ENCODE measurements at places on chromosomes 2 and 18. TPM values are rescaled to one million over a fixed set of nuclear protein-coding genes. Genes with fewer than 3 reads are reported as not detected.
A peak's percentile ranks its signal among the peaks of the same experiment; 100 is the strongest.

GRCh38 chr2:46441838-46442712 lies 37.3 kb upstream of the TMEM247 start:
- no peak for DNase-seq

GRCh38 chr2:100140582-100140981 lies 1.8 kb downstream of the AFF3 start:
- DNase-seq, result no peak

GRCh38 chr2:230877116-230877758 lies 12.5 kb downstream of the ITM2C start:
- DNase-seq, result no peak

DNA sequence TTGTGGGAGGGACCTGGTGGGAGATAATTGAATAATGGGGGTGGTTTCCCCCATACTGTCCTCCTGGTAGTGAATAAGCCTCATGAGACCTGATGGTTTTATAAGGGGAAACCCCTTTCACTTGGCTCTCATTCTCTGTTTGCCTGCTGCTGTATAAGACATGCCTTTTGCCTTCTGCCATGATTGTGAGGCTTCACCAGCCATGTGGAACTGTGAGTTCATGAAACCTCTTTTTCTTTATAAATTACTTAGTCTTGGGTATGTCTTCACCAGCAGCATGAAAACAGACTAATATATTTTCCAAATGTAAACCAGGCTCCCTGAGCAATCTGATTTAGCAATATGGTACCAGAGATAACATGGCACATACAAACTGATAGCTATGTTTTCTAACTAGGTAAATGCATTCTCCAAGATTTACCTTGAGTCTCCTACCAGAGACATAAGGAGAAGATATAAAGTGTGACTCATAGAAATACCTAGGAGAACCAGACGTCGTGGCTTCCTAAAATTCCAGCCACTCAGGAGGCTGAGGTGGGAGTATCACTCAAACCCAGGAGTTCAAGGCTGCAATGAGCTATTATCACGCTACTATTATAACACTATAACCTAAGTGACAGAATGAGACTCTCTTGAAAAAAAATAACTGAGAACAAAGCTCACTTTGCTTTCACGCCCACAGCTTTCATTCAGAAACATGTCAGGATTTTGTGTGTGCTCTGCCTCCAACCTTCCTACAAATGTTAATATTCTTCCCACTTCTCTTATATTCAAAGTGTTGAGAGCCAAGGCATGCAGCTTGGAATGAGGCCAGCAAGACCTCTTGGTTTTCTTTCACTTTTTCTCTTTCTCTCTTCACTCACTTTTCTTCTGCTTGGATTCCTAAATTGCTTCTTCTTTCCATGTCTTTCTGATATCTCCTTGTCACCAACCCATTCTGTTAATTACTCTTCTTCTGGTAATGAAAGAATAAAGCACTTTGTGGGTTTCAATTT lies 263.9 kb upstream of the UBE2E3 start:
- peak; percentile 27 for DNase-seq

Gene REG3A
- not detected for total RNA-seq

Gene ITPRIPL1
- 3.4 TPM for total RNA-seq

GRCh38 chr18:57533868-57534510 lies 52.5 kb downstream of the FECH start:
- DNase-seq, result no peak

DNA sequence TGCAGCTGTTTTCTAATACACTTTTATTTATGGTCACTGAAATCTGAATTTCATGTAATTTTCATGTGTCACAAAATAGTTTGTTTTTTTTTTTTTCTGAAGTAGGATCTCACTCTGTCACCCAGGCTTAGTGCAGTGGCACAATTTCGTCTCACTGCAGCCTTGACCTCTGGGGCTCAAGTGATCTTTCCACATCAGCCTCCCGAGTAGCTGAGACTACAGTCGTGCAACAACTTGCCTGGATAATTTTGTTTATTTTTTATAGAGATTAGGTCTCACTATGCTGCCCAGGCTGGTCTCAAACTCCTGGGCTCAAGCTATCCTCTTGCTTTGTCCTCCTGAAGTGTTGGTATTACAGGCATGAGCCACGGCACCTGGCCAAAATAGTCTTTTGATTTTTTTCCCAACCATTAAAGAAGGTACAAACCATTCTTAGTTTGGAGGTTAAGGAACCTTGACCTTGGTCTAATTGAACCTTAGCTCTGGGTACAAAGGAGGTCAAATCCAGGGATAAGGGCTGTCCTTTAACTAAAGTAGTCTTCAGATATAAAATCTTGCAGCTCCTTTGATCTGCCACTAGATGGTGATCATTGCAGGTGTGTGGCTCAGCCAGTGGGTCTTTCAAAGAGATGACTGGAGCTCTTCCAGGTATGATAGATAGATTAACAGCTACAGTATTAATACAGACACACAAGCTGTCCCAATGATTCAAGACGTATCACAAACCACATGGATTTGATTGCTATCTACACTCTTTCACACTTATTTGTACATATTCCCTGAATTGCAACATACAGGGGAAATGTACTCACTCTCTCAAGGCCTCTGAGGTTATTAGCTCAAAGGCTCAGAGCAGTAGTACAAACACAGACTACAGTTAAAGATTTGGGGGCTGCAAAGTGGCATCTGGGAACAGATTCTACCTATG lies 4.7 kb upstream of the KRCC1 start:
- peak; percentile 52 for DNase-seq

GRCh38 chr18:79544386-79544963 lies 135.1 kb upstream of the CTDP1 start:
- no peak for DNase-seq

DNA sequence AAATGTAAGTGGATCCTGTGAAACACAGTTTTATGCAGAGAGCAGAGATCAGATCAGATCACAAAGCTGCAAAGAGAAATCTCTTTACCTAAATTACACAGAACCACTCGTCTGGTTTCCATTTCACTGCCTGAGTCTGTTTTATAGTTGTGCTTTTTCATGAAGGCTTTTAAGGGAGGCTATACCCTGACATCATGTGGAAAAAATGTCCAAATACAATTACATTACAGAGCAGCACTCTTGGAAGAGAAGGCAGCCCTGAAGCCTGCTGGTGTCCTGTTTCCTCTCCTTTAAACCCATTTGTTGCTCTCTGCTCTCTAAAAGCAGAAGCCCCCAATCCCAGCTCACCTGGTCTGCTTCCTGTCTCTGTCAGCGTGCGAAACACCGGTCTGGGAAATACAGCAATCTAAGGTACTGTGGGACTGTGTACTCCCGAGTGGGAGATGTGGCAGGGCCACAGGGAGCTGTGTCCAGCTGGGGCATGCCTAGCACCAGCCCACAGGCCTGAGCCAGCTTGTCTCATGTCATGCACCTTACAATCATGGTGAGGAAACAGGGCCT lies 24.8 kb upstream of the ZFP36L2 start:
- DNase-seq, result peak; percentile 85

DNA sequence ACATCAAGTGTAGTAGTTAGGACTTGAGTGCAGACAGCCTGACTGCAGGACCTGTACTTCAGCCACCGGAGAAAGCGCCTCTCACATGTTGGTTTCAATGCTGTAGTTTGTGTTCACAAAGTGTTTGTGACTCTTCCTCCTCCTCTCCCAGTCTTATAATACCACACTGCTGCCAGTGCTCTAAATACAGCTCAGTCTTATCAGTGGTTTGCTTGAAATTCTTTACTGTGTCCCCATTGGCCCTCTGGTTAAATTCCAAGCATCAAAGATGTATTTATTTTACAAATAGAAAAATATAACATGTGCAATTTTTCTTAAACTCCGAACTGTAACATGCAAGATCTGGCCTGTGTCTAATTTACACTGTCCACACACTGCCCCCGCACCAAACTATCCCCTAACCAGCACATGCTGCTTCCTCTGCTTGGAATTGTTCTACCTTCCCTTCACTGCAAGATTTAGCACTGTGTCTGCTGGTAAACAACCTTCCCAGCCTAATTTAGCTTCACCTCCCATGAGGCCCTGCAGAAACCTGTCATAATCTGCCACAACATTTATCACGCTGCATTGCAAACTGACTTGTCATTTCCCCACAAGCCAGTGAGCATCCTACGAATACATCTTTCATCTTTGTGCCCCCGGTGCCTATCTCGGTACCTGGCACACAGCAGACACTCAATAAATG lies 77.1 kb downstream of the SUMO1 start:
- peak; percentile 39 for DNase-seq

Gene ADAM23
- 7.8 TPM for total RNA-seq

GRCh38 chr2:240611601-240612210 lies 13.6 kb upstream of the GPR35 start:
- no peak for DNase-seq

GRCh38 chr2:58620896-58621295 lies 379.8 kb upstream of the FANCL start:
- DNase-seq, result no peak

GRCh38 chr18:48121752-48122151 lies 191.3 kb upstream of the SMAD2 start:
- no peak for DNase-seq

Gene GNAL
- total RNA-seq, result 0.16 TPM

GRCh38 chr2:74238879-74239278 lies 40.5 kb downstream of the MTHFD2 start:
- peak; percentile 76 for DNase-seq

DNA sequence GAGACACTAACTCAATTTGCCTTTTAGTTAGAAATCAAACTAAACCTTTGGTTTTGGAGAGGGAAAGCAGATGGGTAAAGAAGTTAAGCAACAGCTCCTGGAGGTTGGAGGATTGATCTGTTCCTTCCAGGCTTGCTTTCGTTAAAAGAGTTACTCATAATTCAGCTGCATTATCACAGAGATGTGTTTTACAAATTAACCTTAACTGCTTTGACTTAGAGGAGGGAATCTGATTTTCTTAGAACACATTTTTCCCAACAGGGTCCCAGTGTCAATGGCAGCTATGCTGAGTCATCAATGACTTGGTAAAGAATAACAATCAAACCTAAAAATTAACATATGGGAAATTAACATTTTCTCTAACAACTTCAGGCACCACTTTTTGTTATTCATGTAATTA lies 113.4 kb downstream of the COPS8 start:
- peak; percentile 54 for DNase-seq

All from fibroblast of the aortic adventitia (primary cell).